Activated naive CD4-positive, alpha-beta T cell treated with anti-CD3 and anti-CD28 coated beads, Interleukin-2, amount 50 U/mL, for 72 hours (primary cell): ENCODE measurements at places on chromosomes 2 and 18. TPM values are rescaled to one million over a fixed set of nuclear protein-coding genes. Genes with fewer than 3 reads are reported as not detected.

Gene BARD1
- total RNA-seq = 31.5 TPM

- DNase-seq = no peak
These were observed 185.8 kb upstream of the ARL4C start for GRCh38 chr2:234682492-234683228.

GRCh38 chr2:99354070-99354469 is 16.9 kb downstream of the EIF5B start:
- no peak for DNase-seq

GRCh38 chr2:119085613-119086012 is 72.9 kb downstream of the C1QL2 start:
- no peak for DNase-seq

Gene COL3A1
- 0.16 TPM for total RNA-seq

Gene TMEFF2
- not detected for total RNA-seq

- no peak for DNase-seq
These were observed 6.2 kb downstream of the ALS2 start for GRCh38 chr2:201774546-201774945.

DNA sequence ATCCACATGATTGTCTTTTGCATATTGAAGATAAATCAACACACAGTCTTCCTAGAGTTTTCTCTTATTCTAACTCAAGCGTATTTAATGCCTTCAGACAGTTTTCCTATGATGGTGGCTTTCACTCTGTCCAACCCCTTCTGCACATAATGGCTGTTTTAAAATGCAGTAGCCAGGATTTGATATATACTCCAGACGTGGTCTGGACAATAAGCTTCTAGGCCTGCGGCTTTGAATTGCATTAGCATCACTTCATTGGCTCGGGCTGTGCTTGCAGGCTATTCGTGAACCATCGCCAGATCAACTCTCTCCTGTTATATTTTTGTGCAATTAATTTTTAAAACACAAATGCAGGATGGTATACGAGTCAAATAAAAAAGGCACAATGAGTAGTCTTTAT is 235.3 kb downstream of the BCL2 start:
- DNase-seq = no peak

DNA sequence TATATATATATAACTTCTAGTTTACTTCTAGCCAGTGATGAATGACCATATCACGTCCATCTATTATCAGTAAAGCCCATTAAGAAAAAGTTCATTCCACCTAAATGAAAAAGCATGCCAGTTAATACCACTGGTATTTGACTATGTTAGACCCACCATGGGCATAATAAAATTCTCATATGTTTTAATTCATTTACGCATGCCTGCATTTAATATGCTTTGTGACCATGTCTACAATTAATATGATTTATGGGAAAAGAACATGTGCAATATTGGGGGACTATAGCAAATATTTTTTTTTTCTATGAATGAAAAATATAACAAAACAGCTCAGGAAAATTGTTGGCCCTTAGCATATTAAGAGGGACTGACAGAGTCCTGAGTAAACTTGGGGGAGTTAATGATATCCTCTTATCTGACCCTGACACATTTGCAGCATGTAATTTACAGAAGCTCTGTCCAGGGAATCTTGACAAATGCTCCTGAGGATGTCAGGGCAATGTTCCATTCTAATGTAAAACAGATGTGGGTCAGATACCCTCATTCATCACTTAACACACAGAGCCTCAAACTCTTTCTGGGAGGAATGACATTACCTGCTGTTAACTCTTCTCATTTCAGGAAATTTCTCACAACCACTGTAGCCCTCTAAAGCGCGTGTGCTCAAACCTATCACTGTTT is 90.6 kb downstream of the PAX3 start:
- DNase-seq = no peak

DNA sequence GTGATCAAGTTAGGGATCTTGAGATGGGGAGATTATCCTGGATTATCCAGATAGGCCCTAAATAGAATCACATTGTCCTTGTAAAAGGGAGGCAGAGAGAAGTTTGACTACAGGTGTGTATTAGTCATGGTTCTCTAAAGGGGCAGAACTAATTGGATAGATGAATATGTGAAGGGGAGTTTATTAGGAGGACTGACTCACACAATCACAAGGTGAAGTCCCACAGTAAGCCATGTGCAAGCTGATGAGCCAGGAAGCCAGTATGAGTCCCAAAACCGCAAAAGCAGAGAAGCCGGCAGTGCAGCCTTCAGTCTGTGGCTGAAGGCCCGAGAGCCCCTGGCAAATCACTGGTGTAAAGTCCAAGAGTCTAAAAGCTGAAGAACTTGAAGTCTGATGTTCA is 275.8 kb downstream of the KCNS3 start:
- DNase-seq = no peak

- no peak for DNase-seq
These were observed 194.9 kb upstream of the SPOPL start for GRCh38 chr2:138306626-138307025.

DNA sequence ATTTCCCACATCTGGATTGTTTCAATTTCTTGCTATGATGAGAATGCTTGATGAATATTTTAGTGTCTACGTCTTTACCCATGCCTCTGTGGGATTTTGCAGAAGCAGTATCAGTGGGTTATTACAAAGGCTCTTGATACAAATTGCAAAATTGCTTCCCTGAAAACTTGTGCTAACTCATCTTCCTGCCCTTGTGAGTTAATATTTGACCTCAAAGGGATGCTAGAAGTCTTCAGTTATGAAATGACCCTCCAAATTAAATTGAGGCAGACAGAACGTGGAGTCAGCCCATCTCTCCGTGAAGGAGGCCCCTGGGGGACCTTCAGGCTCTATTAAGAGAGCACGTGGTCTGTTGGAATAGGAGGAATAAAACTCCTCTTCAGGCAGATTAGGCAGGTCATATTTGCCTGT is 239.2 kb upstream of the HS6ST1 start:
- no peak for DNase-seq

Gene QPCT
- 1.5 TPM for total RNA-seq

GRCh38 chr2:71224935-71225334 is 2.0 kb downstream of the PAIP2B start:
- no peak for DNase-seq

Gene IL37
- not detected for total RNA-seq

DNA sequence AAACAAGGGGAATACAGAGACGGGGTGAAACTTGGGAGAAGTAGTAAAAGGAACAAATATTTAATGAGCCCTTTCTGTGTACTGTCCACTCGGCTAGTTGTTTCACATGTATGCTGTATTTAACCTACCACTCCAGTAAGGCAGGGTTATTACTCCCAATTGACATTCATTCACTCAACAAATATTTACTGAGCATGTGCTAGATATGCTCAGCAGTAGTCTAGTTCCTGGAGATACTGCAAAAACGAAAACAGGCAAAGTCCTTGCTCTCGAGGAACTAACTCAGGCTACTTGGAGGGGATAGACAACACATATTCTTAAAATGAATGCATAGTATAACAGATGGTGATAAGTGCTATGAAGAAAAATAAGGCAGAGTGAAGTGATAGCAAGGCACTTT is 207.3 kb downstream of the SS18 start:
- DNase-seq = no peak

Gene FARSB
- 39.5 TPM for total RNA-seq

Gene ZNF521
- total RNA-seq = not detected

Gene NEU2
- total RNA-seq = not detected

DNA sequence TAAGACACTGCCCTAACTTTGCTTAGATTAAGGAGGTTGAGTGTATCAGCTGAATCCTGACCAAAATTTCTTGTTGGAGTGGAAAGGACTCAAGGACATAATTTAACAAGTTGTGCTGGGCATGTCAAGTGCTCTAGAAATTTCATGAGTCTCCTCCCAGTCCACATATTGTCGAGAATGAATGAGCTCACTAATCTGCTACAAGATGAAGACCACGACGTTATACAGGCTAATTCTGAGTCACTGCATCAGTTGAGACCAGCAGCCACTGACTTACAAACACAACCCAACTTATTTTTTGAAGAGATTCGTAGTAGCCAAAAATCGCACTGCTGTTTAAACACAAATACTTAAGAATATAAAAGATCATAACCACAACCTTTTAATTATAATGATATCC is 28.7 kb upstream of the SLC8A1 start:
- no peak for DNase-seq

Gene UGT1A4
- not detected for total RNA-seq

Gene CCDC148
- total RNA-seq = 0.08 TPM

DNA sequence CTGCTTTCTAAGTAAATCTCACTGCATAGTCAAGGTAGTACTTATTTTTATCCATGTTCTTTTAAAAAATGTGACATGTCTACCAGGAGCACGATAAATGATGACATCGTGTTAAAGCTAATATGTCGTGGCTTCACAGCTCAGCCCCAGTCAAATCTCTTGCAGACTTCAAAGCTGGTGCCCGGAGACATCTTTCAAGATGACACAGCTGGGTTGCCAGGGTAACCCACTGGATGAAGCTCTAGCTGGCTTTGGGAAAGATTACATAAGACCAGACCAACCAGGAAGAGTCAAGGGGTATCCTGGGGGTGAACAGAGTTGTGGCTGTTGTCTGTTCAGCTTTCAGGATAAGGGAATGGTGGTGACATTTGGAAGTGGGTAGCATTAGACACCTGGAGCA is 67.8 kb downstream of the VSNL1 start:
- DNase-seq = no peak

DNA sequence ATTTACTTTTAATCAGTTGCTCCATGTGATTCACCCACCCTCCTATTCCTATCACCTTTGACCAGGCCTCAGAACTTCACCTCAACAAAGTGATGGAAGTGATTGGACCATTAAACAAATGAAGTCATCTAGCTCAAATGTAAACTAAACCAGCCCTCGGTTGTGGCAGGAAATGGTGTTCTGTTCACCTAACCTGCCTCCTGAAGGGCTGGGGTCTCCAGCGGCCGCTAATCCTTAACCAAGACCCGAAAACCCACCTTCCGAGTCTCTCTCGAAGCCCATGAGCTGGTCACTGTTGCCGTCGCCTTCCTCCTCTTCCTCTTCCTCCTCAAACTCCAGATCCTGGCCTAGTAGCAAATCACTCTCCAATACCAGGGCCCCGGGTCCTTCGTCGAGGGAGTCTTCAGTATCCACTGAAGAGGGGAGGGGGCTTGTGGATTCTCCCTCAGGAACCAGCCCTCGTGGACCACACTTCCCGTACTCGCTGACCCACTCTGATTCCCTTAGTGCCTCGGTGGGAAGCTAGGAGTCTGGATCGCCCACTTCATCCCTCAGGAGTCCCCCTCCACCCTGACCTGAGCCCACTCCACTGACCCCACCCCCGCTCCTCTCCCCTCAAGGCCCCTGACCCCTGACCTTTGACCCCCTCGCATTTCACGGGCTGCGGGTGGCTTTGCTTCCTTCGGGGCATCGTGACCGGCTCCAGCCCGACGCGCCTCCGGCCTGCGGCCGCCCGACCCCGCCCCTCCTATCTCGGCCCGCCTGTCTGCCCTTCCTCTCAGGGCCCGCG is 503 bp downstream of the ZNF513 start:
- peak; percentile 22 for DNase-seq

DNA sequence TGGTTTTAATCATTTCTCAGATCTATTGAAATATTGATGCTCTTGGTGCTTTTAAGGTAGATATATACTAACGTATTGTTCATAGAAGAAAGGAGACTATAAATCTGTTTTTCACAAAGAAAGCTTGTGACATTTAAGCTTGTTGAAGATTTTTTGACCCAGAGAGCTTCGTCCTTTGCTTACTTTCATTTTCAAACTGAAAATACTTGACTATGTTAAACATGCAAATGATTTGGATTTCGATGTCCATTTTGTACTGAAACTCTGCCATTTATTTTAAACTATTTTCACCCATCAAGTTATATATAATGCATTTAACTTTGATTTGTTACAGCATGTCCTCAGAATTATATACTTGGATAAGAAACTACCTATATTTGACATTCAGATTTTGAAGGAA is 85.2 kb downstream of the SLC4A10 start:
- no peak for DNase-seq

Gene RBM44
- 1.0 TPM for total RNA-seq

DNA sequence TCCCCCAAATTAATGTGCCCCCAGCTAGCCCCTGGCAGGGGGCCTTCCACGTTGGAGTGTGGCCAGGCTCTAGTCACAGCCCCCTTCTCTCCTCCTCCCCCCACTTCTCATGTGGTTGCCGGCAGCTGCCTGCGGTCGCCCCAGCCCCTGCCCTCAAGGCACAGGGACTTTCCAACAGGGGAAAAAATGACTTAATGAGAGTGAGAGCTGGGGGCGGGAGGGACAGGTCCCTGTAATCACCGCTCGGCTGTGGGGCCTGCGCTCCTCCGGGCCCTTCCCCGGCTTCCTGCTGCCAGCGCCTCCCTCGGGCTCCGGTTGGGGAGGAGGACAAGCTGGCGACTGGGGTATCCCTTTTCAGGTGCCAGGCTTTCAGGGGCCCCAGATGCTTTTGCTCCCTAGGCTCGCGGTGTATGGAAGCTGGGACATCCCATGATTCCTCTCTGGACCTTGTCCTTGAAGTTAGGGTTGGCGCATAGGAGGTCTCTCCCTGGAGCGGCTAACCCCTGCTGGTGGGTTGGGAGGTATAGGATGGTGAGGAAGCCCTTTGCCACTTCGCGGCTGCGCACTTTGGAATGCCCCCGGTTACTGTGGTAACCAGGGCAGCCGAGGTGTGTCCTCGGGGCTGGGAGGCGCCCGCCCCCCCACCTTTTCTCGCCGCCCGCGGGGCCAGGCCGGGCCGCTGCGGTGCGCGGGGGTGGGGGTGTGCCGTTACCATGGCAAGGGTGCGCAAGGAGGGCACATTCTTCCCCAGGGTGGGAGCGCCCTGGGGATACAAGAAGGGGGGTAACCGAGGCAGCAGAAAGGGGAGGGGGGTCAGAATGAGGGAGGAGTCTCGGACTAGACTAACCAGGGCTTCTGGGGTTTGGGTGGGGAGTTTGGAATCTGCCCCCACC is 16.1 kb downstream of the WNT10A start:
- peak; percentile 86 for DNase-seq

- DNase-seq = no peak
These were observed 74.9 kb upstream of the APCDD1 start for GRCh38 chr18:10379522-10379921.
